Iris pigment epithelial cell (primary cell): ENCODE measurements at places on chromosomes 6 and 20.

- DNase-seq: peak; percentile 7
These were observed 170.6 kb downstream of the PHACTR1 start for GRCh38 chr6:12886961-12887775.

GRCh38 chr6:42239736-42240375 is 22.2 kb upstream of the MRPS10 start:
- peak; percentile 56 for DNase-seq

- DNase-seq: peak; percentile 7
These were observed 3.7 kb upstream of the ZSCAN23 start for GRCh38 chr6:28446818-28447511.

DNA sequence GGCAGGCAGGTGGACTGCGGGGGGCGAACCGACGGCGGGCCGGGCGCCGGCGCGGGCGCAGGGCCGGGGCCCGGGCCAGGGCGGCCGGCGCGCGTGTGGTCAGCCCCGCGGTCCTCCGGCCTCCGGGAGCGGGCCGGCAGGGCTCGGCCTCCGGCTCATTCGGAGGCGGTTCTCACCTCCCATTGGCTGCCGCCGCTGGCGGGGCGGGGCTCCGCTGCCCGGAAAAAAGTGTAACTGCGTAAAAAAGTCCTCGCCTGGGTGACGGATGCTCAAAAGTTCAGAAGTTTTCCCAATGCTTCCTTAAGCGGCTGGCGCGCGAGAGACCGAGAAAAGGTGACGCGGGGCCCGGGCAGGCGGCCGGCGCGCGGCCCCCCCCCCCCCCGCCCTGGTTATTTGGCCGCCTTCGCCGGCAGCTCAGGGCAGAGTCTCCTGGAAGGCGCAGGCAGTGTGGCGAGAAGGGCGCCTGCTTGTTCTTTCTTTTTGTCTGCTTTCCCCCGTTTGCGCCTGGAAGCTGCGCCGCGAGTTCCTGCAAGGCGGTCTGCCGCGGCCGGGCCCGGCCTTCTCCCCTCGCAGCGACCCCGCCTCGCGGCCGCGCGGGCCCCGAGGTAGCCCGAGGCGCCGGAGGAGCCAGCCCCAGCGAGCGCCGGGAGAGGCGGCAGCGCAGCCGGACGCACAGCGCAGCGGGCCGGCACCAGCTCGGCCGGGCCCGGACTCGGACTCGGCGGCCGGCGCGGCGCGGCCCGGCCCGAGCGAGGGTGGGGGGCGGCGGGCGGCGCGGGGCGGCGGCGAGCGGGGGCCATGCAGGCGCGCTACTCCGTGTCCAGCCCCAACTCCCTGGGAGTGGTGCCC is at the start of gene FOXC1:
TSS of gene FOXC1 (plus strand) at position 268 of the 849 bp plus-strand sequence. CDS start at position 799, 531 bp downstream.
- peak; percentile 95 for DNase-seq

- DNase-seq: peak; percentile 78
These were observed 537 bp downstream of the PPIL4 start for GRCh38 chr6:149545258-149545753.
